T-helper 17 cell (primary cell): ENCODE measurements at places on chromosomes 11 and 22.

DNA sequence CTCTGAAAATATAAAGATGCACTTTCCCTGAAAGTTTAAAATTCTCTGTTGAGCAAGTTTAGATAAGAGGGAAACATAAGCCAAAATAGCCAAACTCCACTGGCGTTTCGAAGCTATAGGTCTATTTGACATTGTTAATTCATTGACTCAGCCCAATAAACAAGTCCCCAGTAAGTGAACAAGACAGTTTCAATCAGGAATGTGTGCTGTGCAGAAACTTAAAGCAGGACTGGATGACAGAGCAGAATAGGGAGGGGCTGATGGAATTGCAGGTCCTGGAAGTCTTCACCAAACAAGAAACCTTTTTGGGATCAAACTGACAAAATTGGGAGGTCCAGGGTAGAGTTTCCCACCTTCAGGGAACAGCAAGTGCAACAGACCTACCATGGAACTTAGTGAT lies 8.9 kb upstream of the KDM4E start:
- DNase-seq: no peak

DNA sequence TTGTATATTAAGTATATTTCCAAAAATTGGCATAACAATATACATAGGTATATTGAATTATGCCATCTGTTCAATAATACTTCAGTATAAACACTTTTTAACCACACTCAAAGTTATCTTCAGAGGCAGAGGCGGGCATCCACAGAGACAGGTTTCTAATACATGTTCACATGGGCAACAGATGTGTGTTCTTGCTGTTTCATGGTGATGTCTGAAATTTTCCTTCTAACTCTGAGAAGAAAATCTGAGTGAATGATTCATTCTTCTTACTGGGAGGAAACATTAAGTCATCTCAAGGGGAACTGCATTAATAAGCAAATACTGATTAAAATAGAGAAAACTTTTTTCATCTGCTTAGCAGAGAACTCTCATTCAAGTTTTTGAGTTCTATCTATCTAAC lies 1074.5 kb downstream of the LRRC4C start:
- DNase-seq: no peak

DNA sequence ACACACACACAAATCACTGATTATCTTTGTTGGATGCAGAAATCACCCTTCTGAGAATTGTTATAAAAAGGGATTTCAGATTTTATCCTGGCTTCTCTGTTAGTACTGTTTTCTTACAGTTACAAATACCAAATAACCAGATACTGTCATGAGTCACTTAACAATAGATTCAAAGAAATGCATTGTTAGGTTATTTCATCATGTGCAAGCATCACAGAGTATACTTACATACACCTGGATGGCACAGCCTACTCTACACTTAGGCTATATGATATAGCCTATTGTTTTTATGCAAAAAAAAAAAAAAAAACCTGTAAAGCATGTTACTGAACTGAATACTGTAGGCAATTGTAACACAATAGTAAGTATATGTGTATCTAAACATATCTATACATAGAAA lies 319.2 kb upstream of the ARHGAP42 start:
- no peak for DNase-seq

GRCh38 chr11:94767291-94767690 lies 865 bp upstream of the AMOTL1 start:
- no peak for DNase-seq

DNA sequence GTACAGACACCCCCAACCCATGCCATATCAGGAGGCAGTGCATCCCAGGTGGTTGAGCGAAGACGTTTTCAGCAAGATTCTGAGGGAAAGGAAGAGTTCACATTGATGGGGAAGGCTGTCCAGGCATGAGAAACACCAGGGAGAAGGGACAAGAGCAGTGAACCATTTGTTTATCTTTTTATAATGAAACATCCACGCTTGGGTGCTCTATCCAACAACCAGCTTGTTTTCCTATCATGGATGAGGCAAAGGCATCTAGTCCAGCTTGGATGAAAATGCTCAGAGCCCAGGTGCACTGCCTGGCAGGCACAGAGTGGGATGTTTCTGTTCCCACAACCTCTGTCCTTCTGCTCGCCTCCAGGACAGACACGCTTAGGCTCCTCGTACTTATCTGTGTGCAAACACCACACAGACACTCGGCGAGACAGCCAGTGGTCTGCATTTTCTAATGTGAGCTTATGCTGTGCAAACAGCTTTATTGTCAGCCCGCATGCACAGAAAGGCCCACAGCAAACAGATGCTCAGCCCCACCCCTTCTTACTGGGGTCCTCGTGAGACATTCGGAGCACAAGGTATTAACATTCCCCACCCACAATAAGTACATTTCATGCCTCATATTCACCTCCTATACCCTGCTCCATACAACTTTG lies 45.4 kb upstream of the NTM start:
- no peak for DNase-seq
